ENCODE measurements at places on chromosomes 12 and 14.

DNA sequence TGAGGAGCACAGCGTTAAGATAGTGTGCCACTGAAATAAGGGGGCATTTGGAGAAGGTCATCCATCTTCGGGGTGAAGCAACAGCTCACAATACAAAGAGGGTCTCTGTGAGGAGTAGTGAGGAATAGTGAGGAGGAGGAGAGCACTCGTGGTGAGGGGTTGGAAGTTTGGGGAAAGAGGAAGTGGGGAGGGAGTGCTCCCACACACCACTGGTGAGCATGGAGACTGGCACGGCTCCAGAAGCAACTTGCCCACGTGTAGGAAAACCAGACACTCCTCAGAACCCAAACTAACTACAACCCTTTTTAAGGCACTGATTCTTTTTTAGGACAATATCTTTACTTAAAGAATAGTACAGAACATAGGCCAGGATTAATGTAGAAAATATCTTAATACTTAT, 48.9 kb downstream of the GALNT8 start:
- DNase-seq: no peak

GRCh38 chr12:89856431-89856830, 147.8 kb upstream of the ATP2B1 start:
- no peak for DNase-seq

GRCh38 chr14:68384881-68385280, 408.0 kb downstream of the ZFP36L1 start:
- DNase-seq: no peak

DNA sequence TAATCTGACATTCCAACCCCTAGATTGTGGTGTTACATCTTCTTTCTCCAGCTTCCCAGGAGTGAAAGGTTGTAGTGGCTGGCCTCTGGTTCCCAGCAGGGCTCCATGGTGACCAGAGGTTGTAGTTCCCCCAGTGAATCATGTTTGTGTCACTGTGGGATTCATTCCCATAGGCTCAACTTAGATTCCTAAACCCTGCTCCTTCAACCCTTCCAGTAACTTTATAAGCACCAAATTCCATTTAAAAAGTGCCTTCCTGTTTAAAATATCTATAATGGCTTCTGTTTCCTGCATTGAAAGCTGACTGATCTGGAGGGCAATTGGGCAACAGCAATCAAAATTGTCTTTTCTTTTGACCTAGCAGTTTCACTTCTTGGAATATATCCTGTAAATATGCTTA, 40.5 kb upstream of the TBC1D15 start:
- no peak for DNase-seq

- no peak for DNase-seq
These were observed 107.5 kb downstream of the ADGRD1 start for GRCh38 chr12:131061041-131061806.

DNA sequence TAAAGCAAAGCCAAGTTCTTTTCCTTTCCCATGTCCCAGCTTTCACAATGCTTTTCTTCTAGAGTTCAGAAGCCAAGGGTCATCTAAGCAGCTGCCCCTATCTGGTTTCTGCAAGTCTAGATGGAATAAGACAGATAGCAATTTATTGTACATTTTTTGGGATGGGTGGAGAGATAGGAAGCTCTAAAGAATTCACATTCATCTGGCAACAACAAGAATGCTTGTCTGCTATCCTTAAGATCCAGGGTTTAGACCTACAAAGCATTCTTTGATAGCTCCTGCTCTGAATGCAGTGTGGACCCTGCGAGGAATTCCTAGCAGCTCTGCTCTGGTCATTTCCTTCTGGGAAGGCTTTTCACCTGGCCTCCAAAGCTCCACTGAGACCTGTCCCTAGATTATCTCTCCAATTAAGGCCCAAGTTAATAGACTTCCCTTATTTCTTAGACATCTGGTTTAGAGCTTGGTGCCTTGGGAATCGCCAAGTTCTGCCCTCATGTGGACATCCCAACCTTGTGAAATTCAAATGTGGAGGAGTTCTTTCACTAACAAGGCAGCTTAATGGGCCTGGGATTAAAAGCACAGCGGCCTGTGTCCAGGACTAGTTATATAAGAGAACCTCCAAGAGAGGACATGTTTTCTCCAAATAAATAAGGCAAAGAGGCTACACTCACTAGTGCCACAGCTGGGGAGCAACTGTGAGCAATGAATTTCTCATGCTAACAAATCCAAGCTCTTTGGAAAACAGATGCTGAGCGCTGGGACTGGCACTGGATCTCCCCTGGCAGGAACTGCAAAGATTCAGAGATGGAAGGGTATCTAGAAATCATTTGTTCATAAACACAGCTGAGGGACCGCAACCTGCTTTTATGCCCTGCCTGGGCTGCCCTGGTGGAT, 384.5 kb upstream of the DDHD1 start:
- DNase-seq: no peak

GRCh38 chr12:67469666-67470065, 178.9 kb upstream of the DYRK2 start:
- no peak for DNase-seq

DNA sequence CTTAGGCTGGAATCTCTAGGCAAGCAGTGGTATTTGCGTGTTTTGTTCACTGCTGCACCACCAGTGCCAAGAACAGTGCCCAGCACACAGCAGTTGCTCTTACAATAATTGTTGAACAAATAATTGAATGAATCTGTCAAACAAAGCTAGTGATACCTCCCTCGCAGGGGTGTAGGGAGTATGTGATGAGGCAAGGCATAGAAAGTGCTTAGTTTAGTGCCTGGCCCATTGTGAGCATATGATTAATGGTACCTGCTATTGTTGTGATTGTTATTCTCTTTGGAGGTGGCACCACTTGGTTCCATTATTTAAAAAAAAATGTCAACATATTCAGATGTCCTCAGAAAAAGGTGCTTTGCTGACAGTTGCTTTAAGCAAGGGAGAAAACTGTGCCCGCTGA, 210.1 kb upstream of the TBX3 start:
- DNase-seq: no peak

GRCh38 chr14:44910821-44911220, 50.9 kb downstream of the KLHL28 start:
- no peak for DNase-seq

GRCh38 chr12:12870465-12870864, 20.9 kb upstream of the GPRC5A start:
- no peak for DNase-seq

Data from progenitor cell of endocrine pancreas (in vitro differentiated cells).